Pancreas (tissue), 10 donors: ENCODE measurements at places on chromosomes 1 and 21. TPM values are rescaled to one million over a fixed set of nuclear protein-coding genes. Genes with fewer than 3 reads are reported as not detected.

GRCh38 chr1:239912471-239912870 lies 179.2 kb upstream of the FMN2 start:
- no peaks in the 10 kb centered on the region for H3K4me1 ChIP-seq
- no peaks in the 10 kb centered on the region for H3K36me3 ChIP-seq
- no peak overlapping the region for H3K4me3 ChIP-seq
- H3K27me3 ChIP-seq = no peaks in the 10 kb centered on the region
- no peak overlapping the region for H3K27ac ChIP-seq
- DNase-seq = no peak

DNA sequence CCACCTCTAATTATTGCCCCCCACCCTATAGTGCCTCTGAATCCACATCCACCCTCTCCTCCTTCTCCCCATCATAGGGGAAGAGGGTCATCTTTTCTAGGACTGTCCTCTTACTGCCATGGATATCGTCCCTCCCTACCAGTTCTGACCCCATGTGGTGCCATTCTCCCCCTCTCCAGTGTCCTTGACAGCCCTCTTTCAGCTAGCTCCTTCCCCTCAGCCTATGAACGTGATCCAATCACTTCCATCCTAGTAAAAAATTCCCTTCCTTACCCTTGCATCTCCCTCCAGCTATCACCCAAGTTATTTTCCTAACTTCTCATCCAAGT lies 172.7 kb downstream of the RRAGC start:
- H3K4me3 ChIP-seq = no peak overlapping the region
- H3K4me1 ChIP-seq = no peaks in the 10 kb centered on the region
- H3K36me3 ChIP-seq = no peaks in the 10 kb centered on the region
- no peak overlapping the region for H3K27ac ChIP-seq
- no peak for DNase-seq
- H3K27me3 ChIP-seq = peaks cover 3% of the 10 kb centered on the region

GRCh38 chr1:35080171-35080854 lies 1.1 kb downstream of the ZMYM1 start:
- H3K36me3 ChIP-seq = no peaks in the 10 kb centered on the region
- H3K4me1 ChIP-seq = no peaks in the 10 kb centered on the region
- H3K27ac ChIP-seq = no peak overlapping the region
- H3K27me3 ChIP-seq = no peaks in the 10 kb centered on the region

GRCh38 chr1:20719871-20720620 lies 2.2 kb upstream of the KIF17 start:
- H3K4me3 ChIP-seq = no peak overlapping the region
- H3K27ac ChIP-seq = no peak overlapping the region
- no peak for DNase-seq
- no peaks in the 10 kb centered on the region for H3K36me3 ChIP-seq

- H3K4me3 ChIP-seq = peak overlapping the region; percentile 73
- H3K36me3 ChIP-seq = no peaks in the 10 kb centered on the region
- DNase-seq = no peak
Observed at GRCh38 chr1:10693497-10694273, 102.8 kb downstream of the CASZ1 start.

- DNase-seq = no peak
- no peaks in the 10 kb centered on the region for H3K4me1 ChIP-seq
- H3K4me3 ChIP-seq = no peak overlapping the region
Observed at GRCh38 chr21:43571976-43572375, 87.3 kb downstream of the HSF2BP start.

DNA sequence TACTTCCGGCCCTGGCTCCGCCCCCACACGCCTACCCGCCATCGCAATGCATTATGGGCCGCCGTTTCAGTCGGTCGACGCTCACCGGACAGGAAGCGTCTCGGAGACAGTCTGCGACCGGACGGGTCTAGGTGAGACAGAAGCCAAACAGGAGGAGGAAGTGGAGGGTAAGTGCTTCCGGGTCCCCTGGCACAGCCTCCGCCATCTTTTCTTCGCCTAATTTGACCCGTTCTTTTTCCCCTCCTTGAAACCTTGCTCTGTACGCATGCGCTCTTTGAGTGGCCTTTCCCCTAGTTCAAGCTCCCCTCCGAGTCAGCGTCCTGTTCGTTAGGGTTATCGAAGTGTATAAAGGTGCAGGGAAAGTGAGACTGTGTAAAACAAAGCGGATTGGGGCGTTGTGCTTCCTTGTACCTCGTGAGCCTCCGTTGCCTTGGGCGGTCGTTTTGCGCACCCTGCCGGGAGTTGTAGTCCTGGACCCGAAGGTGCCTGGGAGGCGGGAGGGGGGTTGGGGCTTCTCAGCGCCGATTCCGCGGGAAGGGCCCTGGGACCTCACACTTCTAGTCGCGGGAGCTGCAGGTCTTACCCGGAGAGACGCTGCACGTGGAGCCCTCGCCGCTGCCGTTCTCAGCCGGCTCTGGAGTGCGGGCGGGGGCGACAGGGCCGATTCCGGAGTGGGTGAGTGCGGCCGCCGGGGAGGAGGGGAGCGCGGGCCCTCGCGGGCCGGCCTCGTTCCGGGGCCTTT lies at the start of the genes ATP5PF and GABPA:
ATP5PF (minus strand) TSS at position 1 of the 742 bp plus-strand sequence. CDS start 5,110 bp downstream, outside the sequence.
GABPA (plus strand) TSS at position 69 of the 742 bp plus-strand sequence. CDS start 6,627 bp downstream, outside the sequence.
- peak within 1 kb of the TSS; percentile 91 for H3K4me3 ChIP-seq
- H3K27me3 ChIP-seq = no peaks in the 10 kb centered on the region
- peaks cover 10% of the 10 kb centered on the region for H3K4me1 ChIP-seq
- H3K36me3 ChIP-seq = no peaks in the 10 kb centered on the region

Gene ANGPTL3
- polyA plus RNA-seq = 0.28 TPM

Gene MARK1
- polyA plus RNA-seq = 1.2 TPM

Gene ADGRL4
- polyA plus RNA-seq = 3.3 TPM

Gene SPTA1
- polyA plus RNA-seq = 0.09 TPM
